ENCODE measurements at places on chromosomes 6 and 20.

- DNase-seq: no peak
These were observed 127.2 kb upstream of the SUPT3H start for GRCh38 chr6:45504947-45505346.

- no peak for DNase-seq
These were observed 20.8 kb upstream of the SNRPB2 start for GRCh38 chr20:16709017-16709416.

- no peak for DNase-seq
These were observed 125.3 kb downstream of the FAM83B start for GRCh38 chr6:54971825-54972224.

- DNase-seq: peak; percentile 59
These were observed 27.6 kb upstream of the SRF start for GRCh38 chr6:43143235-43144128.

All from activated T-cell treated with anti-CD3 and anti-CD28 coated beads for 4 hours (primary cell).